ENCODE measurements at places on chromosomes 4 and X.
A peak's percentile ranks its signal among the peaks of the same experiment; 100 is the strongest.

- peak; percentile 30 for DNase-seq
These were observed 7.8 kb downstream of the LARP1B start for GRCh38 chr4:128068918-128069317.

DNA sequence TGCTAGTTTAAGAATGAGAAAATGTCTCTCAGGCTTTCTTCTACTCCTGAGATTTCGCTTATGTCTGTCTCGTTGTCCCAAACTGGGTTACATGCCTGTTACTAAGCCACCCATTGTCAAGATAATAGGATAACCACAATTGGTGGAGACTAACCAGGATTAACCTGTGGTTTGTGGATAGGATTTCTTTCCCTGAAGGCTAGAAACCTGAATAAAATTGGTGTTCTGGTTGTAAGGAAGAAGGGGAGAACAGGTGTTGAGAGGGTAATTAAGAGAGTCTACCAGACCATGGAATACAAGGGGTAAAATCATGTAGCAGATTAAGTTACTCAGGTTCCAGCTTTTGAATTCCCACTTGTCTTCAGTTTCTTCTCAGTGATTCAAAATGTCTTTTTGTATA is 225.4 kb downstream of the CPE start:
- DNase-seq: no peak

DNA sequence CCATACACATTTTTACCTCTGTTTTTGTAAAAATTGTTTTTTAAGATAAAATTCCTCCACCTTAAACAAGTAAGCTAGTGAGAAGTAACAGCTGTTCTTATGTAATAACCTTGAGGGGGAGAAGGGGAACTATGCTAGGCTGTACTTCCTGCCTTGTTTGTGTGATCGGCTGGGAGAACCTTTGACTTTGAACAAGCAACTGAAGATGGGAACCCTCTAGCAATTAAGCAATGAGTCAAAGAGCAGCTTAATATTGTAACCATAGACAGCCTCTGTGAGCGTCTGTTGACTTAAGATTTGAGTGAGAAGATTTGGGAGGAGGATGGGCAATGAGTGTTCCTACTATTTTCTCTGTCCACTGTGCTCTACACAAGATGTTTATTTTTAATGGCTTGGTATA is 135.1 kb downstream of the SCLT1 start:
- no peak for DNase-seq

DNA sequence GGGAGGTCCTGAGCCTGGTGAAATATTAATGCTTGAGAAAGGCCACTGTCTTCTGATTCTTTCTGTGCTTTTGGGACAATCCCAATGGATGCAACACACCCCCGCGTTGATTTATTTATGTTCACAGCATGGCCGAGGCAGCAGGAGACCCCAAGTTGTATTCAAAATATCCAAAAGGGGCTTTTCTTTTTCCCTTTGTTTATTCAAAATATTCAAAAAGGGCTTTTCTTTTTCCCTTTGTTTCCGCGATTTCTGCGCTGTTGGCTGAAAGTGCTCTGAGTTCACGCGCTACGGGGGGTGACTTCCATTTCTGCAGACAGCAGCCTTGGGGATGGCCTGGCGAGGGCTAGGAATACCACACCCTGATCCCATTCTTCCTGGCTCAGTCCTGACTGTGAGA is 59.5 kb upstream of the PPP2R3B start:
- DNase-seq: no peak

- no peak for DNase-seq
These were observed 2.6 kb downstream of the POLA1 start for GRCh38 chrX:24696294-24696693.

GRCh38 chr4:3711183-3712111 is 54.7 kb upstream of the ADRA2C start:
- DNase-seq: no peak

DNA sequence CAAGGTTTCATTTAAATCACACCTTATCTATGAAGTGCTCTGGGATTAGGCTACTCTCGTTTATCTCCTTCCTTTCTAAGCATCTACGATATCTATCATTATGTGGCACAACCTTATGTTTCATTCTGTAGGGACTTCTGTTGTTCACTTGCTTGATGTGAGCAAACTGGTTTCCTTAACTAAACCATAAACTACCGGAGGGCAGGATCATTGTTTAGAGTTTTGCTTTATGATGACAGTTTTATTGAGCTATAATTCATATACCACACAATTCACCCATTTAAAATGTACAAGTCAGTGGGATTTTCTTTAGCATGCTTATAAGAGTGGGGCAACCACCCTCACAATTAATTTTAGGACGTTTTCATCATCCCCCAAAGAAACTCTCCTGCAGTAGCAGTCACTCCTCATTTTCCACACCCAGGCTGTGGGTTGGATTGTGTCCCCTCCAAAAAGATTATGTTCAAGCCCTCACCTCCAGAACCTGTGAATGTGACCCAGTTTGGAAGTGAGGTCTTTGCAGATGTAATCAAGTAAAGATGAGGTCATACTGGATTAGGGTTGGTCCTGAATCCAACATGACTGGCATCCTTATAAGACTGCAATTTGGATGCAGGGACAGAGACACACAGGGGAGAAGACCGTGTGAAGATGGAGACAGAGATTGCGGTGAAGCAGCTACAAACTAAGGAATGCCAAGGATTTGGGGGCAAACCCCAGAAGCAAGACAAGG is 42.1 kb upstream of the SH3RF1 start:
- no peak for DNase-seq

DNA sequence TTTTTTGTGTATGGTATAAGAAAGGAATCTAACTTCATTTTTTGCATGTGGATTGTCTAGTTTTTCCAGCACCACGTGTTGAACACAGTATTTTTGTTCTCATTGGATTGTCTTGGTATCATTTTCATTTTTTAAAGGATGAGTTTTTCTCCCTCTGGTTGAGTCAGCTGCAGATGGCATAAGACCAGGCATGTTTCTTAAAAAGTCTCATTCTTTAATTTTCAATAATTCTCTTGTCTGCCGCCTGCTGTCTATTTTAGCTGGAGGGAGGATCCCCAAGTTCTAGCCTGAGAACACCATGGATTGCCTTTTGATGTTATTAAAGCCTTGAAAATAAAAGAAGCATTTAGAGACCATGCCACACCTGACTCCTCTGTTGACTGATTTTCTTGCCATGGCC is 263.8 kb downstream of the ARHGAP24 start:
- no peak for DNase-seq

GRCh38 chr4:2802618-2803531 is 10.0 kb downstream of the SH3BP2 start:
- DNase-seq: no peak

DNA sequence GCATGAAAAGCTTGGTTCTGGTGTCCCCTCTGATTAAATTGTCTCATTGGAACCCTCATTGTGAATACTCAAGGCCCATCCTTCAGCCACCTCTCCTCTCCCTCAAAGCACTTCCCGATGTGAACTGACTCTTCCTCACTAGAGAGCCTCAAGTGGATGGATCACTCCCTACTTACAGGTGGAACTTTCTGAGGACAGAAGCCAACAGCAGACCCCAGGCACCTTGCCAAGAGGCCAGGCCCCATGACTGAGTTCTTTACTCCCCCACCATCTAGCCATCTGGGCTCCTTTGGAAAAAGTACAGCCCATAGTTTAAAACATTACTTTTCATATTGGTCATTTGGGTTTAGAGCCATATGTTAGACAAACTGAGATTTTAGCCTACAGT is 224.1 kb downstream of the SHROOM3 start:
- no peak for DNase-seq

- no peak for DNase-seq
These were observed 536 bp downstream of the SH3BGRL start for GRCh38 chrX:81202456-81202819.

GRCh38 chr4:94711635-94712034 is 46.1 kb upstream of the BMPR1B start:
- no peak for DNase-seq

GRCh38 chrX:31199056-31199839 is 127.4 kb upstream of the FTHL17 start:
- DNase-seq: no peak

GRCh38 chr4:33722800-33723516 is 2521.4 kb downstream of the ARAP2 start:
- DNase-seq: peak; percentile 76

DNA sequence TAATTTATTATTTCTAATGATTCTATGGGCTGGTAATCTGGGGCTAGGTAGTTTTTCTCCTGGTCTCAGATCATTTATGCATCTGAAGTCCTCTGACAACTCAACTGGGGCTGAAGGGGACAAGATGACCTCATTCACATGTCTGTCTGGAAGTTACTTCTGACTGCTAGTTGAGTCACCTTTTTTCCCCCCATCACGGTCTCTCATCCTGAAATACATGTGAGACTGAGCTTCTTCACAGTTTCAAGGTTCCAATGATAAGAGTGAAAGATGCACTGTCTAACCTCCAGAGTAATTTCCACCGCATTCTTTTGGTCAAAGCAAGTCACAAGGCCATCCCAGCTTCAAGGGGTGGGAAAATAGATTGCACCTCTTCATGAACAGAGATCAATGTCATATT is 356.7 kb upstream of the RPS6KA3 start:
- no peak for DNase-seq

GRCh38 chr4:38800961-38801450 is 3.6 kb downstream of the TLR1 start:
- no peak for DNase-seq

DNA sequence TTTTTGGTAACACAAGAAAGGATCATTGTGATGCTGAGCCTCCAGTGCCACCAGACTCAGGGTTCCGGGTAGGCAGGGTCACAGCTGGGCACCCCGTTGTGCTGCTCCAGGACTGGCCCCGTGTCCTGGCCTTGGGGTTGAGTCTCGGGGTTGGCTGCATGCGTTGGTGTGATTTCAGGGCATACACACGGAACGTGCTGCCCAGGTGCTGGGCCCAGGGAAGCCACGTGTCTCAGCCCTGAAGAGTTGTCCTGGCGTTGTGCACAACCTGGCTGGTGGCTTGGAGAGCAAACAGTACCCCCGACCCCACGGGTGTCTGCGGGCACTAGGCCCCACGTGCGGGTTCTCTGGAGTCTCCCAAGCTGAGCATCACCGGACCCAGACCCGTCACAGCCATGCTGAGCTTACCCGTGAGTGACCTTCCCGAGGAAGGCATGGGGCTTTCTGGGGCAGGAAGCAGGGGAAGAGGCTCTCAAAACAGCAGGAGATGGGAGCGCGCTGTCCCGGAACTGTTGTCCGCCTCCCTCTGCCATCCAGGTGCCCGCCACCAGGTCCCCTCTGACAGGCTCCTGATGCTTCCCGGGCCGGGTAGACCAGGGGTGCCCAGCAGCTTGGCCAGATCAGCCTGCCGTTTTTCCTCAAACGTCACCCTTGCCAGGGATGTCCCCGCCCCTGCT is 66.1 kb upstream of the ENPP6 start:
- no peak for DNase-seq

- DNase-seq: no peak
These were observed 63.2 kb downstream of the QDPR start for GRCh38 chr4:17448689-17449088.

DNA sequence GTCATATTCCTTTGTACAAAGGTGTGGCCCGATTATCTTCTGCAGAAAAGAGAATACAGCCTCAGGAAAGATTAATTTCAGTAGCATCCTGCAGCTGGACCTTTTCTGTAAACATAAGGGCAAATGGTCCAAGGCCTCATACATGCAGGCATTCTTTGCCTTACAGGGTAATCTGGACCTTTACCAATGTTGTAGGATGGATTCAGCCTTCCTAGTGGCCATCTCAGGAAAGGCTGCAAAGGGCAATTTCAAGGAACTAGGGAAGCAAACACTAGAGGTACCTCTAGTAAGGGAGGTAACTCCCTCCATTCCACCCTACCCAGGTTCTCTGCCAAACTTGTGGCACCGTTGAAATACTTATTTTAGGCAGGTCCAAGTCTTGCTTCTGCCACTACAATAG is 43.0 kb downstream of the UGT2B28 start:
- no peak for DNase-seq

DNA sequence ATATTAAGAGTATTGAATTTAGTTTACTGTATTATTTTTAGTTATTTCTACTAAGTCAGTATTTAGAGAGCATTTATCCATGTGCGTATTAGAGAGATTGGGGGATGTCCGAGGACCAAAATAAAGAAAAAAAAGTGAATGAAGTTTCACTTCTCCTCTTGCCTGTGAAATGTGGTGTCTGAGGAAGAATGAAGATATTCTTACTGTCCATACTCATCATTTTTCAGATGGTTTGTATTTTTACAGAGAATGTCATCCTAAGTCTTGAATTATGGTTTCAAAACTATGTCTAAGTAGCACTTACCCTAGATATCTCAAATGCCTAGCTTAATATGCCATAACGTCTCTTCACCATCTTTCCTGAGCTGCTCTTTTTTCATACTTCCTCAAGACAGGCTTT is 854.3 kb downstream of the C4orf33 start:
- no peak for DNase-seq
